RPMI7951 (cell line): ENCODE measurements at places on chromosomes 16 and 17. TPM values are rescaled to one million over a fixed set of nuclear protein-coding genes. Genes with fewer than 3 reads are reported as not detected.
A peak's percentile ranks its signal among the peaks of the same experiment; 100 is the strongest.

DNA sequence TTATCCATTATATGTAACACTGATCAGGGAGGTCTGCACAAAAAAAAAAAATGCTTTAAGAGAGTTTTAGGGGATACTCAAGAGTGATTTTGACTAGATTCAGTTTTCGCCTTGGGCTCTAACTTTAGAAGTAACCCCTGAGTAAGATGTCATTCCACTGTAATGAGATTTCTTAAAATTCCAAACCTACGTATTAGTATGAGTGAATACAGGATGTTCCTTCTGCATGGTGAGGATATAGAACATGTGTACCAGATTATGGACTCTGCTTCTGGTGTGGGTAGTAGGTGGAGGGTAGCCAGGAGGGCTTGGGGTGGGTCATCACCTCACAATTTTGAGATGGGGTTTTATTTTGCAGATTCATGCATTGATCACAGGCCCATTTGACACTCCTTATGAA is 4.3 kb downstream of the UBE2Z start:
- no peak for DNase-seq

NAGS gene
- total RNA-seq, result 1.8 and 3.3 TPM in 2 replicates

- no peak for DNase-seq
Observed at GRCh38 chr17:57408071-57408811, 151.9 kb downstream of the MSI2 start.

DNA sequence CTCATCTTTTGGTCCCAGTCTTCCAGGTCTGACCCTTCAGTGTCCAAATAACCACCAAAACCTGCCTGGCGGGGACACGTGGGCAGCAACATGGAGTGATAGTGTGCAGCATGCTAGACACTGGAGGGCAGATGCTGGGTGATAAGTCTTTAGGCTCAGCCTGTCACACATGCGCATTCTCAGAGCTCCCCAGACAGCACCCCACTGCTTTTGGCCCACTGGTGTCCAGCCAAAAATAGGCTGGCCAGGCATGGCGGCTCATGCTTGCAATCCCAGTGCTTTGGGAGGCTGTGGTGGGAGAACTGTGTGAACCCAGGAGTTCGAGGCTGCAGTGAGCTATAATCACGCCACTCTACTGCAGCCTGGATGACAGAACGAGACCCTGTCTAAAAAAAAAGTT is 12.3 kb downstream of the GINS2 start:
- no peak for DNase-seq

DNA sequence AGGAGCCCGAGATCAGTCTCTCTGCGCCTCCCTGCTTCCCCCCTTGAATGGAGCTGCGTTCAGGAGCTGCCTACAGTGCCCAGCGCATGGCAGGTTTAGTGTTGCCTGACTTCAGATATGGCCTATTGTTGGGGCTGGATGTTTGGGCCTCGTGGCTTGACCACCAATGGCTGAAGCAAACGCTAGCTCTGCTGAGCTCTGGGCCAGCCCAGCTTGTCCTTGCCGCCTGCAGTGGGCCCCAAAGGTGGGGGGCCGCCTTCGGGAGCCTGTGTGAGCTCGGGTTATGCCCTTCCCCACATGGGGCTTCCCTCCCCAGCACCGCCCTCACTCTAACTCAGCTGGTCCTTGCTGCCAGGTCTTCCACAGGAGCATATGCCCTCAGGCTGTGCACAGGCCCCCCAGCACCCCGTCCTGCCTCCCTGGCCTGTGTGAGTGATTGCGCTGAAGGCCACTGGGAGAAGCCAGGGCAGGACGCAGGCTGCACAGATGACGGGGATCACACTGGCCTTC is 2.0 kb upstream of the METTL26 start:
- no peak for DNase-seq

MYOCD gene
- total RNA-seq, result not detected in 2 replicates

DNA sequence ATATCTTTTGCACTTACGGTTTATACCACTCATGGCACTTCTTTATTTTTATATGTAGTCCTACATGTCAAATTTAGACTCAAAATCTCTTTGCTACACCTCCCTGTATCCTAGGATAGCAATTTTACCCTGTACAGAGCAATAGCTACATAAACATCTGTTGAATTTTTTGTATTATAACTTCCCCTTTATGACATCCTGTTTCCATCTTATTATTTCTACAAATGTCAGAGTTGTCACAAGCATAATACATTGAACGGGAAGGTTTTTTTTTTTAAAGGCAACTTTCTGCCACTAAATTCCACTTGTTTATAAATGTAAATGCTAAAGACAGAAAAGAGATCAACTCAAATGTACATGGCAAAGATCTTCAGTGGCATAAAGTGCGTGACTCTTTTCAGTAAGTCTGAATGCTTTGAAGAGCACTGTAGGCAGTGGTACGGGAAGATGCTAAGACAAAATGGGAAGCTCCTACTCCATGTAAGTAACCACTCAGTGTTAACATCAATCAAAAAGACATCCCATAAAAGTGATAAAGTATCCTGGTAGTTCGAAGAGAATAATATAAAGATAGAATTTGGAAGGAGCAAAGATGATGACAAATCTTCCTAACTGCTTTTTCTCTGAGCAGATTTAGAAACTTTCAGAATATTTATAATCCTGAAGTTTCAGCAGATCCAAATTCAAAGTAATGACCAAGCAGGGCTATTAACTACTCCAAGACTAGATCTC is 26.8 kb downstream of the GNA13 start:
- DNase-seq, result no peak

MGAT5B gene
- total RNA-seq, result 4.9 and 6.9 TPM in 2 replicates

DNA sequence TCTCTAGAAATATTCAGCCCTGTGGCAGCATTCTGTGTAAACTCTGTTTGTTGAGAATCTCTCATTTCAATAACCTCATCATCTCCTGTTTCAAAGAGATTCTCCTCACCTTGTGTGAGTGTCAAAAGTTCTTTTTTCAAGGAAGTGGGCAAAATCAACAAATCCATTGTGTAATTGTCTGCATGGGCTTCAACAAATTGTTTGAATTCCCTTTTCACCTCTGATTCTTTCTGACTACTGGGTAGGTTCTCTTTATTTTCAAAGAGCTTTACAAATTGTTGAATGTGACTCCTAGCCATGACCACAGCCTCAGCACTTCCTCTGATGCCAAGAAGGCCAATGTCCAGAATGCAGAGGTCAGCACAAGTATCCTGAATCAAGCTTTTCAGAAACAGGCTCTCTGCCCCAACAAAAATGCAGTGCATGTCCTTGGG is 48.0 kb downstream of the N4BP1 start:
- DNase-seq, result peak; percentile 20

PPL gene
- 0.12 and 0.20 TPM in 2 replicates for total RNA-seq

- no peak for DNase-seq
Observed at GRCh38 chr16:68227850-68228553, 7.9 kb downstream of the ESRP2 start.

GRCh38 chr17:46949291-46950174 is 26.6 kb downstream of the GOSR2 start:
- DNase-seq, result no peak

GRCh38 chr16:872436-873242 is 72.1 kb upstream of the GNG13 start:
- DNase-seq, result no peak
